T-helper 17 cell (primary cell): ENCODE measurements at places on chromosomes 4 and X. TPM values are rescaled to one million over a fixed set of nuclear protein-coding genes. Genes with fewer than 3 reads are reported as not detected.

Gene VCX
- total RNA-seq = not detected

Gene DRD5
- not detected for total RNA-seq

Gene EGF
- 0.30 TPM for total RNA-seq

Gene ZNF185
- 40.2 TPM for total RNA-seq

Gene TMEM31
- total RNA-seq = not detected

Gene PPARGC1A
- not detected for total RNA-seq

Gene SPANXD
- total RNA-seq = not detected

GRCh38 chr4:110087070-110087708, 111.2 kb downstream of the ELOVL6 start:
- no peak for DNase-seq

DNA sequence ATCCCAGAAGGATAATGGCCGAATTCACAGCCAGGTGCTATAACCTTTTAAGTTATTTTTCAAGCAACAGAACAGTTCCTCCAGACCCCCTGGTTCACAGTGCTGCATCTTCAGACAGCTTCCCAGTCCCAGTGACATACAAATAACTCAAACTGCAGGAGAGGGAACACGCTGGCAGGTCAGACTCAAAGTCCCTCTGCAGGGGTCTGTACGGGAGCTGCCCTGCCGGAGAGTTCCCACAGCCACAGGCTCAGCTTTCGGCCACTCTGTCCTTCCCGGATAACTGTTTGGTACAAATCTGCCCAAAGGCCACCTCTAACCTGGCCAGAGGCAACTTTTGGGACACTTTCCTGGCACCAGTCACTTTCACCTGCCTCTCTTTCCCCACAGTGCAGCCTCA, 230.2 kb downstream of the AFAP1 start:
- no peak for DNase-seq

DNA sequence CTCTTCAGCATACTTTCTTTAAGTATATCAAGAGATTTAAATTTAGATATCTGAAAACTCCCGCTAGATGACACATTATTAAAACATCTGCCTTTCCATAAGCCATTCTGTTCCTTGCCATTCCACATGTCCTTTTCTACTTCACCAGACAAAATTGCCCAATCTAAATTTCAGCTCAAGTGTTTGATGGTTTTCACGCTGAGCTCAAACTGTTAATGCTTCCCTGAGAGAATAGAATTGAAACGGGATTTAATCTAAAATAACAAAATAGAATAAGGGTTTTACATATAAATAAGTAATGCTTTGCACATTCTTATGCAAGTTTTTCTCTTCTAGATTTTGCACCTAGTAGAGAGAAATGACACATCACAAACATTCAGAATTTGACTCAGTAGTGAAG, 764.5 kb upstream of the TENM3 start:
- no peak for DNase-seq

DNA sequence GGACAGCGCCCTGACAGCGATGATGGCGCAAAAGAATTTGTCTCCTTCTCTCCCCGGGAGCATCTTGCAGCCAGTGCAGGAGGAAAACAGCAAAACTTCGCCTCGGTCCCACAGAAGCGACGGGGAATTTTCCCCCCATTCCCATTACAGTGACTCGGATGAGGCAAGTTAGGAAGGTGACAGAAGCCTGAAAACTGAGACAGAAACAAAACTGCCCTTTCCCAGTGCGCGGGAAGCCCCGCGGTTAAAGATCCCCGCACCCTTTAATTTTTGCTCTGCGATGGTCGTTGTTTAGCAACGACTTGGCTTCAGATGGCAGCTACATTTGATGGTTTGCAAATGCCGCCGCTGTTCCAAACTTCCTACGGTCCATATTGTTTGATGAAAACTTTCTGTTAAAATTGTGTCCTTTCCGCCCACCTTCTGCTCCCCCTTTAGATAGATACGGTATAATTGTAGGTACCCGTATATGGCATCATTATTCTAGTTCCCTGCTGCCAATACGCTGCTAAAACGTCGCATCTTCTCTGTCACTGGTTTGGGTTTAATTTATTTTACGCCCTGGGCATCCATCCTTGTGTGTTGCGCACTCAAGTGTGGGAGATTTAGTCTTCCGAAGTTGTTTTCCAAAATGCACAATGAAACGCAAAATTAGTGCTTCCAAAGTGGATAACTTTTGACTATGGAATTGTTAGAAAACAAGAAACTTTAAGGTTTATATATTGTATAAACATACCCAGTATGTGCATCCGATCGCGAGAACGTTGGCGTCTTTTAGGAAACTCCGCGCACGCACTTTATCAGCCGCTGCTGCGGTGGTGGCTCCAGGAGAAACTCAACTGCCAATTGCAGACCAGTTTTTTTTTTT, 1.5 kb downstream of the ATOH1 start:
- no peak for DNase-seq

GRCh38 chrX:71301195-71301924, at the start of gene ITGB1BP2:
Gene ITGB1BP2 (plus strand): TSS chrX:71301750. CDS start chrX:71301807, 57 bp downstream.
- no peak for DNase-seq

DNA sequence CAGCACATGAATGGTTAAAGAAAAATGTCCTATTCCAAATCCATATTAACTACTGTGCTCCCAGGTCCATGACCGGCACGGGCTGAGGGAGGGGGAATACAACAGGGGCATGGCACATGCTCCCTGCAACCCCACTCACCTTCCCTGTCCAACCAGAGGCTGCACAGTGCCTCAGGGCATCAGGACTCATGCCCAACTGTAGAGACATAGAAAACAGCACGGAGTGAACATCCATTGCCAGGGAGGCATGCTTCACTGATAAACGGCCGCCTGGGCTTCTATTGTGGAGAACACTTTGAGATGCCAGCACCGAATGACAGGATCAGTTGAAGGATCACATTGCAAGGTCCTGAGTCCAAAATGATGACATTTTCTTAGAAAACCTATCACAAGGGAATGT, 140.6 kb downstream of the STK32B start:
- DNase-seq = no peak

DNA sequence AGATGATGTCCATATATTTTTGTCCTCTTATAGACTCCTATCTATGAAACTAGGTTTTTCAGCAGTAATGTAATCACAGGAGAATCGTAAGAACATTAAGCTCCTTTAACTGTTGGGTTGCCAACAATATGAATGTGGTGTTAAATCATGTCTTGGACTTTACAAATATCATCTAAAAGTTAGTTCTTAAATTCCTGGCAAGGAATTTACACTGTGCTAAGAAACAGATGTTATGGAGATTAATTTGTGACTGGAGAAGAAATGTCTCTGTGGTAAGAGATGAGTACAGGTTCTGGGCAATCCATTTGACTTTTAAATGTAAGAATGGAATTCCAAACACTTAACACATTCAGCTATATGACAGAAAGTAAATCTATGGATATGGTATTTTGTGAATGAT, 34.6 kb downstream of the CNKSR2 start:
- no peak for DNase-seq

GRCh38 chr4:74896595-74896994, 36.3 kb upstream of the PARM1 start:
- no peak for DNase-seq
